ENCODE measurements at places on chromosomes 7 and 10.

DNA sequence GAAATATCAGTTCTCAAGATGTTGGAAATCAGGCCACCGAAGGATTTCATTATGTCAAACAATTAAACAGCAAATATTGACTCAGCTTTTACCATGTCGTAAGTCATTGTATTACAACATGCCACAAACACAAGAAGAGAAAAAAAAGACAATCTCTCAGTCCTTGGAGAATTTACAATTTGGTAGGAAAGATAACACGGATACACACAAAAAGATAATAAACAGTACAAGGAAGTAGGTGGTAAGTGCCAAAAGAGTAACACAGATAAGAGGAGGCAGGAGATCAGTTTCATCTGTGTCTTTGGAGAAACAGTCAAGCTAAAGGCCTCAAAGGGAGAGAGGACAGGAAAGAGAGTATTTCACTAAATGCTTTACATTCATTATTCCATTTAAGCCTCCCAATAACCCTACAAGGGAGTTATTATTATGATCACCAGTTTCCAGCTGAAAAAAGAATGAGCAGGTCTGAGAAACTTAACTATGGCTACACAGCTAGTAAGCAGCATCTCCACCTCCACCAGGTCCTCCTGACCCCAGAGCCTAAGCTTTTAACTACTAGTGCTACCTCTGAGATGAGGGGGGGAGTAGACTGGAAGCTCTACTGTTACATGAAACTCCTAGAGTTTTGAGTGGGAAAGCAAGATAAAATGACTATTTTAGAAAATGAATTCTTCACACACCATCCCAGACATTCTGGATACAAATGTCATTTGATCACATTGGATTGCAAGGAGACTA lies 13.9 kb upstream of the DNAJC1 start:
- DNase-seq, result no peak

GRCh38 chr7:132298790-132299189 lies 277.5 kb downstream of the PLXNA4 start:
- no peak for DNase-seq

DNA sequence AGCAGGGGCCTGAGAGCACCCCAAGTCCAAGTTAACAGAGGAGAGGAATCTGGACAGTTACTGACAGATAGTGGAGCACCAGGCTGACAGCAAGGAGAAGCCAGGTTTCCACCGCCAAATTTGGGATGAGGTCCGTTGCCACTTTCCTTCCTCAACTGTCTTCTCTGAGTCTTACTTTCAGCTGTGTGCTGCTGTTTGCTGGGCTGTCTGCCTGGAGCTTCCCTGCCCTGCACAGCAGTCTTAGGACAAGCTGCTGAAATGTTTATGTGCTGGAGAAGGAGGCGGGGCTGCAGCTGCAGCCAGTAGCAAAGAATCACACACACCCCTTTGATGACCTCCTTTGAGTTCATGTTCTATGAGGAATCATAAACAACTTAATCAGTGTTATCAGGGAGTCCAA lies 17.4 kb upstream of the CYP3A7 start:
- no peak for DNase-seq

DNA sequence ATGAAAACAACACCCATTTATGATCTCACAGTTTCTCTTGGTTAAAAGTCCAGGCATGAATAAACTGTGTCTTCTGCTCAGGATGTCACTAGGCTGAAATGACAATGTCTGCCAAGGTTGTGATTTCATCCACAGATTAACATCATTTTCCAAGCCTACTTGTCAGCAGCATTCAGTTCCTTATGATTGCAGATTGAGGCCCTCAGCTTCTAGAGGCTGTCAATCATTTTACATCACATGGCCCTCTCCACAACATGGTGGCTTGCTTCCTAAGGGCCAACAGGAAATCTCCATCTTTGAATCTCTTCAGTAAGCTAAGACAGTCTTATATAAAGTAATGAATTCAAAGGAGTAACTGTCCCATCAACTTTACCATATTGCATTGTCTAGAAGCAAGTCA lies 377.6 kb downstream of the ANKRD7 start:
- no peak for DNase-seq

GRCh38 chr7:157362729-157363128 lies 25.9 kb downstream of the DNAJB6 start:
- no peak for DNase-seq

Data from activated CD4-positive, CD25-positive, alpha-beta regulatory T cell (primary cell).